ENCODE measurements at places on chromosomes 6 and 20.

GRCh38 chr6:157440171-157440570 lies 59.2 kb downstream of the ZDHHC14 start:
- peak; percentile 63 for DNase-seq

DNA sequence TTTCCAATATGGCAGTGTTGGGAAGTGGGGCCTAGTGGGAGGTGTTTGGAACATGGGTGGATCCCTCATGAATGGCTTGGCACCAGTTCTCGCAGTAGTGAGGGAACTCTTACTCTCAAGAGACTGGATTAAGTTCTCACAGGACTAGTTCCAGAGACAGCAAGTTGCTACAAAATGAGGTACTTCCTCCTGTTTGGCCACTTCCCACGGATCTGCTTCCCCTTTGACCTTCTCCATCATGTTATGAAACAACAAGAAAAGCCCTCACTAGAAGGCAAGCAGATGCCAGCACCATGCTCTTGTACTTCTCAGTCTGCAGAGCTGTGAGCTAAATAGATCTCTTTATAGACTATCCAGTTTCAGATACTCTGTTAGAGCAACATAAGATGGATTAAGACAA lies 3.1 kb downstream of the RSPH3 start:
- DNase-seq, result peak; percentile 94

- DNase-seq, result peak; percentile 64
Observed at GRCh38 chr6:33320315-33321181, 3.0 kb upstream of the ZBTB22 start.

DNA sequence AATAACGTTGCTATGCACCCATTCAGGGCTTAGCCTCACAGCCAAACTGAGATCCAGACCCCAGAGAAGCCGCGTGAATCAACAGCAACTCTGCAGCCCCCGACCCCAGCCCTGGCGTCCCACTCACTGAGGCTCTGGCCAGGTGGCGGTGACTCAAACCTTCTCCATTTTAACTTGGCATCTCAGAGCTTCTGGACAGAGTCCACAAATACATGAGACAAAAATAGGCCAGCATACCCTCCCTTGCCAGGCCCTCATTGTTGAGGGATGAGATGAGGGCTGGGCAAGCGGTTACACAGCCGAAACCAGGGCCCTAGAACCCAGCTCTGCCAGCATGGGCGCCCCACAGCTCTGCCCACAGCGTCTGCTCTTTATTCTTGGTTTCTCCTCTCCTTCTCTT lies 118.4 kb downstream of the MYLK4 start:
- DNase-seq, result no peak

DNA sequence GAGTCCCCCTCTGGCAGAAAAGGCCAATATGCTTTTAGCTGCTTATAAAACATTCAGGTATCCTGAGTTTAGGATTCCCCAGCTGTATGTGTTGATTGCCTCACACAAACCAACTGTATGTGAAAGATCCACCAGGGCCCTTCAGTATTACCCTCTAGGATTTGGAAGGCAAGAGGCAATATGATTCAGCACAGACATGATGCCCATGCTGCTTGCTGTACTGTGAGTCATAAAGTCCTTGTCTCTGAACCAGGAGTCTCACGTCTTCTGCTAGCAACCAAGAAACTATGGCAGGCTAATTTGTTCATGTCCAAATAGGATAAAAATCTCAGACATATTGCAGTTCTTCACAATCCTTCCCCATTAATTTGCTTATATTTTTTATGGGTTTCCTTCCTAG lies 789.2 kb upstream of the SLC35B3 start:
- DNase-seq, result no peak

DNA sequence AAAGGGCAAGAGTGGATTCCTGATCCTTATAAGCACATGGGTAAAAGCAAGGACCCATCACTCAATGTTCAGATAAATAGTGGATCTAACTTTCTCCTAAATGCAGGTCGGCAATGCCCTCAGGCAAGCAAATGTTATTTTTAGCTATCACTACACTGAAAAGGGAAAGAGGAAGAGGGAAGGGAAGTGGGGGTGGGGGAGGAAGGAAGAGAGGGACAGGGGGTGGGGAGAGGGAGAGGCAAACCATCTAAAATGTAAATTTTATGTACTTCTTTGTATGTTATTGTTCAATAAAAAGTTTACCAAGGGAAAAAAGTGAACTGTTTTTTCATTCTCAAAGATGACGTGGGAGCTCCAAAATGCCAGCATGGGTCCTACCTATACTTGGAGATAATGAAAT lies 44.2 kb downstream of the CHD6 start:
- peak; percentile 7 for DNase-seq

GRCh38 chr20:16589623-16590022 lies 16.4 kb upstream of the KIF16B start:
- DNase-seq, result no peak

DNA sequence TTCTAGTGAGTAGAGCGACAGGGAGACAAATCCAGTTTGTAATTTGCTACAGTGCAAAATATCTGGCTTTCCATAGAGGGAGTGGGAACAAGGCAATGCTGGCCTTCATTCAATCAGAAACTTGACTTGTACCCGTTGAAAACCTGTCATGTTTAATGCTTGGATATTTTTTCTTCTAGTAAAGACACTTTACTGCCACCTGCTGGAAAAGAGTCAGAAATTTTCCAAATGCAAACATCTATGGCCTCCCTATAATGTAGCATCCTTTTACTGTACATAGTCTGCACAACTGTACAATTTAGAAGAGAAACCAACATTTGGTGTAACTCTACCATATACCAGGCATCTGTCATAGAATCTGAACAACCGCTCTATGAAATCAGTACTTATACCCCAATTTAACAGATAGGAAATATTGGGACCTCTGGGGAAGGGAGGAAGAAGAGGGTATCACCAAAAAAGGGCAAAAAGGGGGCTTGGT lies 16.7 kb upstream of the TBC1D20 start:
- DNase-seq, result peak; percentile 77

GRCh38 chr20:7656687-7657467 lies 283.4 kb downstream of the HAO1 start:
- DNase-seq, result no peak

GRCh38 chr20:51204051-51204715 lies 181.3 kb upstream of the KCNG1 start:
- DNase-seq, result no peak

DNA sequence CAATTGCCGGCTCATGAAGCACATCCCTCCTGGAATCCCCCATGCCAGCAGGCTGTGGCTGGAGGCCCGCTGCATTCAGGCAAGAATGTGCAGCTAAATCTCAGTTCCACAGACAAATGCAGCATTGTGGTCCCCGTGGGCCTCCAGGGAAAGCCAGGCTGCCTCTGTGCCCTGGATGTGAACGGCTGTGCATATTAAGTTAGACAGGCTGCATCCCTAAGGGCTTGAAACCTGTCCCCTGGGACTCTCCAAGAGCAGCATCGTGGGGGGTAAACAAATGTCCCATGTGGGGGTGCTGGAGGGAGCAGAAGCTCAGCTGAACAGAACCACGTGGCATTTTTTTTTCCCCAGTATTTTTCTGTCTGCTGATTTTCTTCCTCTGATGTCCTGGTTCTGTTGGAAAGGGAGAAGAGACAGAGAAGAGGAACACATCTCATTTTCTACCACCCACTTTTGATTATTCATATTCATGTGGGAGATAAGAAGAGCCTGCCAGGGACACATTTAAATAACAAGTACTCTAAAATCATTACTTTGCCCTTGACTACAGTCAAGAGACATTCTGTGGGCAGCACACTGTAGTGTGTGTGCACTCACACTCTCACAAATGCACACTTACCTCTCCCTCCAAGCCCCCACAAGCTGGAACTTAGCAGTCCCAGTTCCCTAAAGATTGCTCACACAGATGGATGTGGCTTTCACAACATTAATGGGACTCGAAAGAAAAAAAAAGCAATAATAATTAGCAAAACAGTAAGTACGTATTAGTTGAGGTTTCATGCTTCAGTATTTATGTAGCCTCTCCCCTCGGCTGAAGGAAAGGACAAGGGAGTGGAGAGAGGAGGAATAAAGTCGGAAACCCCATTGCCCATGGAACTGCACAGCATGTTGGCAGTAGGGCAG lies 16.9 kb downstream of the GFOD1 start:
- DNase-seq, result peak; percentile 76

DNA sequence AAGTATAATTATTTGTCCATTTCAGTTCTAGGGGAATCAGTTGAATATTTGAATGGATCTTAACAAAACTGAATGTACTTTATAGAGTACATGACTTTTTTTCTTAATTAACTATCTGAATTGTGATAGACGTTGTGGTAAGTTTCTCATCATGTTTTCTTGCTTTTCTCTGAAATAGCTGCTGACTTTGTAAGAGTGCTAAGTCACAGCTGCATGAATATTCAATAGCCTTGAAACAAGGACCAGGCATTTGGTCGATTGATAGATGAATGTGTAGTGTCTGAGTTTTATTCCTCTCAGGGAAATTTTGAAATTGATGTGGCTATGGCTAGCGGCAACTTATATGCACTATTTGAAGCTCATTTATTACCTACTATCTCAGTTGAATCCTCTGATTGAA lies 56.0 kb downstream of the ADGRB3 start:
- DNase-seq, result no peak

DNA sequence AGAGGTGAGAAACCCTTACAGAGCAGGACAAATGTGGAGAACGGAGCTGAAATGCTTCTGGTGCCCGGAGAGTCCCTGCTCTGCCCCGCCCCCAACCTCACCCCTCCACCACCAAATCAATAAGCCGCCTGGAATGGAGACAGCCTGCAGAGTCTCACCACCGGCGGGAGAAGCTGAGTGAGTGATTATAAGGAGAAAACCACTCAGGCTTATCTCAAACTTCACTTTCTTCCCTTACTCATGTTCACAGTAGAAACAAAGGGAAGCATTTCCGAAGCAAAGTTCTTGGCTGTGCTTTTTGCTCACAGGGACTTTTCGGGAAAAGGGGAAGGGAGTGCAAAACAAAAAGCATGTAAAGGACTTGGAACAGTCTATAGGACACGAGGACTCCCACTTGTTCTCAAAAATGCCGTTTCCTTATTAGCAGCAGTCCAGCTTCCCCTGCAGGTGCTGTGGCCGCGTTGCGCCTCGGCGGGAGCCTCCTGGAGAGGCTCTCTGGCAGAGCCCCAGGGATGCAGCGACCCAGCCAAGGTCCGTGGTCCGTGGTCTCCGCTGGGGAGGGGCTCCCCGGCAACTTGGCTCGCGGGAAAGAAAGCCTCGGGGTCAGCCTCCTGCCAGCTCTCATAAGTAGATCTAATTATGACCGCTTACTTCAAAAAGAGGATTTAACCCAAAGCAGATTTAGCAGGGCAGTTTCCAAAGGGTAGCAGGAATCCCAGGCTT lies 64.8 kb upstream of the TMEM30A start:
- DNase-seq, result peak; percentile 21

- no peak for DNase-seq
Observed at GRCh38 chr6:140670021-140670420, 1295.6 kb upstream of the CITED2 start.

DNA sequence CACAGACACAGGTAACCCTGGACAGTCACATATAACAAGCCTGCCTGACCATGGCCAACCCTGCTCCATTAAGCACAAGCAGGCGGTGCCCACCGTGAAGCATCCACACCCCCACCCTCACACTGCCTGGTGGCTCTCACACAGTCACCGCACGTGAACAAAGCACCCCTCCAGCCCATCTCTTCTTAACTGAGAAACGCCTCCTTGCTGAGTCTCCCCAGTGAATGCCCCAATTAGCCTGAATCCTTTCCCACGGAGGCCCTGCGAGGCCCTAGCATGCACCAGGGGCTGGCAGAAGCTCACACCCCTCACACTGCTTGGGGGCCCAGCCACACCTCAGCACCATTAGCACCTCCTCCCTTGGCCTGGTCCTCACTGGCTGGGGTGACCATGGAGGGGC lies 72.3 kb downstream of the GRM4 start:
- no peak for DNase-seq

DNA sequence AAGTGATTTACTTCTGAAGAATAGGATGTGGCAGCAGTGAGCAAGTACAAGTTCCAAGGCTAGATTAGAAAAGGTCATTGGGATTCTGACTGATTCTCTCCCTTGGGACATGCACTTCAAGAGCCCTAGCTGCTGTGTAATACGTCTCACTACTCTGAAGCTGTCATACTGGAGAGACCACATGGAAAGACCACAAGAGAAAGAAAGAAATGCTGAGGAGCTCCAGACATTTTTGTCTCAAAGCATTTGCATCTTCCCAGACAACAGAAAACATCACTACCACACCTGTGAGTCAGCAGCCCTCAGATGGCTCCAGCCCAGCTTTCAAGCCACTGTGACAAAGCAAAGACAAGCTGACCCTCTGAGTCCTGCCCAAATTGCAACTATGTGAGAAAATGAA lies 20.7 kb downstream of the TENT5A start:
- DNase-seq, result no peak

DNA sequence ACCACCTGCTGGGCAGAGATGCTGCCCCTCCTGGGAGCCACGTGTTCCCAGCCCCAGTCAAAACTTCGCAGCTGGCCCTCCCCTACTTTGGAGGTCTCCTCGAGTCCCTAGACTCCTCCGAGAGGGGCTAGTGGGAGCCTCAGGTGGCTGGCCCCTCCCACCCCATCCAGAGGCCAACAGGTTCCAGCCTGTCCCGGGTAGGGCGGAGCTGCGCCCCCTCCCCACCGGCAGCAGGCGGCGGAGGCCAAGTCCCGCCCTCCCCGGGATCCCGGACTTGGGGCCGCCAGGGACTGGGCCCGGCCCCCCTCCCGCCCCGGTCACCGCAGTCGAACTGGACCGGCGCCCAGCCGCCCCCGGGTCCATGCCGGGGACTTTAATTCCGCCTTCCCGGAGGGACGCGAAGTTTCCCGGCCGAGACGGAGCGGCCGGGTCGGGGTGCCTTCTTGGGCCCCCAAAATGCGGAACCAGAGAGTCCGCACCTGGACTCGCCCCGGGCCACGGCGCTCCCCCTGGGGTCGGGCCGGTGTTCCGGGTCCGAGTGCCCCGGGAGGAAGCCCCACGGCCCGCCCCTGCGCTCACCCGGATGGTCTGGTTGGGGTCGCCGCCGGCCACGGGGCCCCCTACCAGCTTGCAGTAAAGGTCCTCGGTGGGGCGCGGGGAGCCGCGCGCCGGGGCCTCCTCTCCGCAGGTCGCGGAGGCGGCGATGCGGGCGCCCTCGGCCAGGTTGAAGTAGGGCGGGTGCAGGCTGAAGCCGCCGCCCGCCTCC lies 559 bp downstream of the LAMA5 start:
- DNase-seq, result peak; percentile 12

DNA sequence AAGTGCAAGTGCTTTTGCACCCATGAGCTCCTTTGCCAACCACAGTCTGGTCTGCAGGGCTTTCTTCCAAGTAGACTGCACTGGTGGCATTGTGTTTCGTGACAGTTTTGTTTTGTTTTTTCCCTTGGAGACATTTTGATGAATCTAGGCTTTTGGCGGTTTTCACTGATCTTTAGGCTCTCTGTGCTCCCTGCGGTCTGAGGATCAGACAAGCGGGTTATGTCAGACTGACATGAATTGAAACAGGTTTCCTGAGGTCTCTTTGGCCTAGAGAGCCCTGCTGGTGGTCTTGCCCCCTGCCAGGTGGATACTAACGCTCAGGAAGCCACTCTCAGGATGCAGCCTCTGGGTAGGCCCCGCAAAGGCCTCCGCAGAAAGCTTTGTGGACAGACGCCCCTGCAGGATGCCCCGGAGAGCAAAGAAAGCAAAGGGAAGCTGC lies 555.4 kb upstream of the AGPAT4 start:
- no peak for DNase-seq

GRCh38 chr6:116329156-116329555 lies 41.6 kb upstream of the DSE start:
- no peak for DNase-seq
